ENCODE measurements at places on chromosomes 2 and 18. TPM values are rescaled to one million over a fixed set of nuclear protein-coding genes. Genes with fewer than 3 reads are reported as not detected.

DNA sequence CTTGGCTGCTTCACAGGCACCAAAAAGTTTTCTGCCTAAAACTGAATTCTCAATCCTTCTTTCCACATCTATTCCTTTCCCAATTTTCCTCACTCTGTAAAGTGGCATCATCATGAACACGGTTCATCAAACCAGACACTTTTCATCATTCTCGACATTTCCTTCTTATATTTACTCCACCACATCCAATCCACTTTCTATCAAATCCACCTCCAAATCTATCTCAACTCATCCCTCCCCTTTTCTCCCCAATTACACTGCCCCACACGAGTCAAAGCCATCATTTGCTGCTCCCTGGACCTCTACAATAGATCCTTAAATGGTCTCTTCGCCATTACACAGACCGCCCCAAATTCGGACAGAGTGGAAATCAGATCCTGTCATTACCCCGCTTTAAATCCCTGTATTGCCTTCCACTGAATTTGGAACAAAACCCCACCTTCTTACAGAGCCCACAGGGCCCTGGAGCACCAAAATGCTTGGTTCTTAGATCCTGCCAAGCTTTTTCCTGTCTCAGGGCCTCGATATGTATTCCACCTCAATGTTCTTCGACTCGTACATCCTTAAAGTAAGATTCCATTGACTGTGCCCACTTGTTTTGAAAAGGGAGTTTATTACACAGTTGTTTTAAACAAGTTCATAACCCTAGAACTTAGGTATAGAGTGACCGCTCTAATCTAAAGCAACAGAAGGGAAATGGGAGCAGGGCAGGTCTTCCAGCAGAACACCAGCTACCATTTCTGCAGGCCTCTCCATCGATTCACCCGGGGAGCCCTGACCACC is 856 bp downstream of the ACAA2 start:
- no peak for DNase-seq

Gene TCF7L1
- total RNA-seq = not detected

GRCh38 chr2:31812051-31812798 is 198.6 kb downstream of the MEMO1 start:
- DNase-seq = no peak

- no peak for DNase-seq
These were observed 367.8 kb upstream of the ID2 start for GRCh38 chr2:8314063-8314462.

Gene CAPN14
- 0.28 TPM for total RNA-seq

Gene RTP5
- 0.60 TPM for total RNA-seq

Gene IL1A
- not detected for total RNA-seq

DNA sequence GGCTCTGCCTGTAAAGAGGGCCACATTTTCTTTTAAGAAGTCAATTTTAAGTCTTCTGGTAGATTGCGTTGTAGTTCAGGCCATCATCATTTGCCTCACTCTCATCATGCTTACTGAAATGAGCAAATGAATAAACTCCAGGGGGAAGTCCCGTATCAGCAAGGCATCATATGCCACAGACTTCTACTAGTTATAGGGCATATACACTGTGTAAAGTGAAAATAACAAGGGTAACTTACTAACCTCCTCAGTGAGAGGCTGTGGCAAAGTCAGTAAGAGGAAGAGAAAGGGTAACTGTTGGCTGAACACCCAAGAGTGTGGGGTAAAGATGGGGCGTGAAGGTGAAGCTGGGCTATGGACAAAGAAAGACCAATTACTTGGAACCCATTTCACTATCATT is 456.2 kb downstream of the SPAG16 start:
- DNase-seq = no peak

- no peak for DNase-seq
These were observed 214.2 kb downstream of the ICOS start for GRCh38 chr2:204150721-204151120.

GRCh38 chr2:67895227-67895941 is 167.4 kb downstream of the C1D start:
- DNase-seq = no peak

- no peak for DNase-seq
These were observed 3.8 kb upstream of the IMP4 start for GRCh38 chr2:130338793-130339345.

Gene ALPI
- total RNA-seq = not detected

- DNase-seq = no peak
These were observed 104.2 kb upstream of the ODC1 start for GRCh38 chr2:10552220-10552870.

GRCh38 chr2:154032220-154032619 is 160.5 kb downstream of the GALNT13 start:
- no peak for DNase-seq

- DNase-seq = no peak
These were observed 558.5 kb downstream of the CPS1 start for GRCh38 chr2:211114826-211115455.

GRCh38 chr18:62425465-62426190 is 97.2 kb upstream of the ZCCHC2 start:
- DNase-seq = no peak

- no peak for DNase-seq
These were observed 88.9 kb upstream of the CYP26B1 start for GRCh38 chr2:72236445-72237067.

Gene GKN1
- total RNA-seq = not detected

Gene NPC1
- total RNA-seq = 54.5 TPM

DNA sequence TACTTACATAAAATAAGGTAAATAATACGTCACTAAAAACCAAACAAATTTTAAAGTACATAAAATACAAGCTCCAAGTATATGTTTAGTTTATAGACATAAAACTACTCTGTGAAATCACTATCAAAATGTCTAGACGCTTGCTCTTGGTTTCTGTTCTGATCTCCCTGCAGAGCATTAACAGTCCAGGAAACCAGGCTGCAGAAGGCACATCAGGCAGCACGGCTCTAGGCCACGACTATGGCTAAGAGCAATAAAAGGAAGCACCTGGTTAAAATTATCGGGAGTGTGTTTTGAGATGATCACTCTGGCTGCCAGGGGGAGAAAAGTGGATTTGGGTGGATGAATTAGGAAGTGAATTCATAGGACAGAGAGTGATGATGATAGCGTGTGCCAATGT is 196.0 kb upstream of the SPHKAP start:
- no peak for DNase-seq

DNA sequence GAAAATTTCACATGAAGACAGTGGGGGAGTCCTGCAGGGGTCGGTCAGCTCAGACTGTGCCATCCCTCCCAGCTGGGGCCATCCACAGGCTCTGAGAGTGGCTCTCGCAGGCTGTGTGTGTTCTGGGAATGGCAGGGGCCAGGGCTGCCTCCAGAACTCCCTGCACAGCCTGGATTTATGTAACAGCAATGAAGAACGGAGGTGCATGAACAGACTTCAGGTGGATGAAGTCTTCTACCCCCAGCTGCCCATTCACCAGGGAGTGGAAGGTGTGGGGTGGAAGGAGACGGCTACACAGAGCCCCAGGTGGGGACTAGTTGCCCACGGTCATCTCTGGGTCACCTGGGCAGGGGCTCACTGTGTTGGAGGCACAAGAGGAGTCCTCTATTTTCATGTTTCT is 56.1 kb upstream of the HDAC4 start:
- no peak for DNase-seq

DNA sequence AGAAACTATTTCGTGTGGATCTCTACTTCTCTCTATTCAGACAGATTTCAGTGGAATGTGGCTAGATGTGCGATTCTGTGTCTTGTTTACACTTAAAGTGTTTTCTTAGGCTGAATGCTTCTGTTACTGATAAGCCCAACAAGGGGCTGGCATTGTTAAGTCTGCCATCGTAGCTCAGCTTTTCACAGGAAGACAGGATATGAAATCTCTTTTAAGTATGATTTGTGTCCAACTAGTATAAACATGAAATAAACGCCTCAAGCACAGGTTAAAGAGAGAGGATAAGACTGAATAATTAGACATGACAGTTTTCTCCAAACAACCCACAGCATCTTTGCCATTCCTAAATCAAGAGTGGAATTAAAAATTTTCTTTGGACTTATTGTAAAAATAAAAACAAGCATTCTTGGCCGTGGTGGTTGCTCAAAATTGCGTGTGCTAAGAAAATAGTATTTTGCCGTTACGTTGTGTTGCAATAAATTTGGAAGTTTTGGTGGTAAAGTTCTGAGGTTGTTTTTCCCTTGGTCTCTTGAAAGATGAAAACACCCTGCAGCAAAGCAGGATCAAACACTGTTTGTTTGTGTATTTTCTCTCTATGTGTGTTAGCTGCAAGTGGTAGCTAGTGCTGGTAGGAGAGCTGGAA is 1.0 kb downstream of the VIT start:
- DNase-seq = no peak

Gene MC4R
- total RNA-seq = not detected

All from activated naive CD8-positive, alpha-beta T cell treated with anti-CD3 and anti-CD28 coated beads, Interleukin-2, amount 10 ng/mL, durations not matched to agents 7 days and 5 days (primary cell).